Panc1 (cell line): ENCODE measurements at places on chromosomes 3 and 15. TPM values are rescaled to one million over a fixed set of nuclear protein-coding genes. Genes with fewer than 3 reads are reported as not detected.

SEMA4B gene
- 600 TPM for total RNA-seq

TMEM108 gene
- total RNA-seq = 0.41 TPM

GRCh38 chr3:9179826-9180763, 69.4 kb downstream of the SRGAP3 start:
- no peak for DNase-seq

DNA sequence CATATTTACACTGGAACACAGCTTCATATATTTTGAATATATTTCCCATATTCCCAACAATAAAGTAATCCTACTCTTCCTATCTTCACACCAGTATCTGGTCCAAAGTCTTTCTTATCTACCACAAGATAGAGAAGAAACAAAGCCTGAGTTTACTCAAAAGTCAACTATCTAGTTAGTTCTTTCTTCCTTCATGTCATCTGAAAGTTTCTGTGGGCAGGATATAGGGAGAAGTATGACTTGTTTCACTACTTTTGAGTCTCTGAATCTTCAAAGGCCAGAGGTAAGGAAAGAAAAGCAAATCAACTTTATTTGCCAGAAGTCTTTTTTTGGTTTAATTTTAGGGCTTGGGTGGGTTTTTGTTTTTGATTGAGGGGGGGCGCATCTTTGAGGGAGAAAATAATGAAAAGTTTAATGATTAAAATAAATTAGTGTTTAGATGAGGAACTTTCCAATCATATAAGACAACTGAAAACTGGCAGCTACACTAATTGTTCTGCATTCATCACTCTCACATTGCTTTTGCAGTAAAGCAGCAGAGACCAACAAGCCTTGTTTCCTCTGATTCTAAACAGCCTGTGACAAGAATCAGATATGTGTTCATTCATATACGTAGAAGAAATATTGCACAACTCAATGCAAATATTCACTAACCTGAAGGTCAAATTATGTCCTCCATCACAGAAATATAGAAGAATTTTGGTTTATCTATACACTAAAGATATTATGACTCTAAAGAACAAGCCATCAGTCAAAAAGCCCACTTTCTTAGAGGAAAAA, 421.4 kb downstream of the SHQ1 start:
- no peak for DNase-seq

DNA sequence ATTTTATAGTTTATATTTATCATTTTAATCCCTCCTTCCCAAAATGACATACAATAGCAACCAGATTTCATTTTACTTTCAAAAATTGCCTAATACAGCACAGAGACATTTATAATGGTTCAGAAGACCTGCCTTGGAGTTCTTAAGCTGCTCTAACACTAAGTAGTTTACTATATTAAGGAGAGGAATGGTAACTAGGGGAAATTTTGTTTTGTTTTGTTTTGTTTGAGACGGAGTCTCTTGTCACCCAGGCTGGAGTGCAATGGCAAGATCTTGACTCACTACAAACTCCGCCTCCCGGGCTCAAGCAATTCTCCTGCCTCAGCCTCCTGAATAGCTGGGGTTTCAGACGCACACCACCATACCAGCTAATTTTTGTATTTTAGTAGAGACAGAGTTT, 22.8 kb upstream of the CCDC50 start:
- no peak for DNase-seq

DNA sequence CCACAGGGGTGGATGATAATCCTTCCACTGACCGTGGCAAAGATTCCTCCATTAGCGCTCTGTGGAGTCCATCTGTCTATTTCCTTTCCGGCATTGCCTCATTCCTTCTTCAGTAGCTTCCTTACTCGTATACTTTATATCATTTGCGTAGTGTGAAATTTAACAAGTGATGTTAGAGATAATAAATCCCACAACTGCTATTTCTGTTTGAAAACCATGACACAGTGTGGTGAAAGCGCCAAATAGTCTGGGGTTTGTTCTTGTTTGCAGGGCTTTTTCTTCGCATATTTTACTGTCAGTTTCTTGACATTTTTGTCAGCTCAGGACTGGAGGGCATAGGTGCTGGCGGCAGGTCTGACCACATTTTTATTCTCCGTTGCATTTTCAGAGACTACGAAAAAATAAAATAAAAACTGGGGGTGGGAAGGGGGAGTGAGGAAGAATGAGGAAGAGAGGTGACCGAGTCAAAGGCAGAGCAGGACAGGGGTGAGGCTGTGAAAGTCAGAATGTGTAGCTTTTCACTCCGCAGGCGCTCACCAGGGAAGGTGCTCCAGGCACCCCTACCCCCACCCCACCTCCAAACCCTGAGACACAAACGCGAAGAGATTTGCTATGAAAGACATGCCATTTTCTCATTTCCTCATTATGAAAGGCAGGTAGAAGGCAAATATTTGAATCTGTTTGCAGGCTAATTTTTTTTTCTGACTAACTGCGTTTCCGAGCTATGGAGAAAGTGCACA, 965.0 kb downstream of the MCTP2 start:
- no peak for DNase-seq

SLC15A2 gene
- total RNA-seq = 0.41 TPM

SECISBP2L gene
- total RNA-seq = 40.5 TPM

SAMMSON gene
- not detected for total RNA-seq

- no peak for DNase-seq
Measured at GRCh38 chr3:188319569-188319968, 165.6 kb downstream of the LPP start.

- DNase-seq = no peak
Measured at GRCh38 chr3:9196020-9196419, 53.4 kb downstream of the SRGAP3 start.

FEZF2 gene
- total RNA-seq = not detected

DNA sequence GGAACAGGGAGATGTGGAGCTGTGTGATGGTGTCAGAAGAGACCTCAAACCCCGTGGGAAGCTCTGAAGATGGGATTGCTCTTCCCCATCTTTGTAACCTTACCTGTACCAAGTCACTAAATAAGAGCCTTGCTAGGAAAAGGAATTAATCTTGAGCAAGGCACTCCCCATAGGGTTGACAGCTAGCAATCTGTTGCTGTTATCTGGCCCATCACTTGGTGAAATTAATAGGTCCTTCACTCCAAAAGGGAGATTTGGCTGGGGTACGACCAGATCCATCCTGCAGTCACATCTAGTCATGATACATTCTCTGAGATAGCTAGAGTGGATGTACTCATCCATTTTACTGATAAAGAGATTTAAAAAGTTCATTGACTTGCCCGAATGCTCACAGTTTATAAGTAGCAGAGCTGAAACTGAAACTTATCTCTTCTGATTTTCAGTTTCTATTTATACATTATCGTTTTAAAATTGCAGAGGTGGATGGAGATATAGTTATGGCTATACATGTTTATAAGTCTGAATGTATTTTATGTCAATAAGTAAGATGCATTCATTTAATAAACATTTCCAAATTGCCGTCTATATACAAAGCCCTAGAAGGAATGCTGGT, 299.1 kb upstream of the MCTP2 start:
- DNase-seq = no peak

- DNase-seq = no peak
Measured at GRCh38 chr3:63900459-63900858, 11.7 kb downstream of the SCAANT1 start.

DNA sequence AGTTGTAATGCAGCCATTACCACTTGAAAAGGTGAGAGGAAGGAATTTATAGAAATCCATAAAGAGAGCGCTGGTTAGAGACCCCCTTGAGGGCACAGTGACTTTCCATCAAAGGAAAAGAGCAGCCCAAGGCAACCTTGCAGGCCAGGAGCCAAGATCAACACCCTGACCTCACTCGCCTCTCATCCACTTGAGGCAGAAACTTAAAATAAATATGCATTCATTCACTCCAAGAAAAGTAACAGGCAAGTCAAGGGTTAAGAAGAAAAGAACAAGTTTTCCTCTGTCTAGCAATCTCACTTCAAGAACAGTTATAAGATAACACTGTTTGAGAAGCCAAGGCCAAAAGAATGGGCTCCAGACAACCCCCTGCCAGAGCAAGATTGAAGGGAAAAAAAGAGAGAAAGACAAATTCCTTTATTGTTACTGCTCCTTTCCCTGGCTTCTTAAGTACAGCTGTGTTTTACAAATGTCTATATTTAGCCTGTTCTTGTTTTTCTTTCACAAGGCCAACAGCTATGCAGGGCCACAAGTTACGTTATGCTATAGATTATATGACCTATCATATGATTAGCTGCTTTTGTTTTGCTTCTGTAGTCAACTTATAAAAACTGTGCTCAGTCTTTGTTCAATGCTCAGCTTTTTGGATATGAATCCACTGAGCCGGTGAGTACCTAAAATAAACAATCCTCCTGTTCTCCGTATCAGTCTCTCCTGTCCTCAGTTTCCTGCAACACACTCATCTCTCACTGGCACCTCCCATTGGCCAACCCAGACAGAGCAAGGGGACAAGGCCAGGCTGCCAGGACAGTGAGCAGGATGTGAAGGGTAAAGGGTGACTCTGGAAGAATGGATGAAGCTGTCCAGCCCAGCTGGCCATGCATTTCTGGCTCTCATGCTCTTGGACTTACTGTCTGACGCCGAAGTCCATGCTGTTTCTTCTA, 15.8 kb upstream of the SSUH2 start:
- DNase-seq = no peak

CCR8 gene
- not detected for total RNA-seq

DNA sequence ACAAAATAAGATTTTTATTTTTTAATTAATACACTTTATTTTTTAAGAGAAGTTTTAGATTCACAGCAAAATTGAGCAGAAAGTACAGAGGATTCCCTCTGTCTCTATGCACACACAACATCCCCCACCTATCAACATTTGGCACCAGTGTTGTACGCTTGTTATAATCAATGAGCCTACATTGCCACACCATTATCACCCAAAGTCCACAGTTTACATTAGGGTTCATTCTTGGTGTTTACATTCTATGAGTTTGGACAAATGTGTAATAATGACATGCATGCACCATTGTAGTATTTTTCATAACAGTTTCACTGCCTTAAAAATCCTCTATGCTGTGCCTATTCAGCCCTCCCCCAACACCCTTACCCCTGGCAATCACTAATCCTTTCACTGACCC, 51.3 kb upstream of the TTBK2 start:
- no peak for DNase-seq

ADCY5 gene
- 1.4 TPM for total RNA-seq

GRCh38 chr3:160398820-160399124, 253 bp downstream of the IFT80 start:
- no peak for DNase-seq

- DNase-seq = no peak
Measured at GRCh38 chr3:30608598-30608947, 2.2 kb downstream of the TGFBR2 start.

DNA sequence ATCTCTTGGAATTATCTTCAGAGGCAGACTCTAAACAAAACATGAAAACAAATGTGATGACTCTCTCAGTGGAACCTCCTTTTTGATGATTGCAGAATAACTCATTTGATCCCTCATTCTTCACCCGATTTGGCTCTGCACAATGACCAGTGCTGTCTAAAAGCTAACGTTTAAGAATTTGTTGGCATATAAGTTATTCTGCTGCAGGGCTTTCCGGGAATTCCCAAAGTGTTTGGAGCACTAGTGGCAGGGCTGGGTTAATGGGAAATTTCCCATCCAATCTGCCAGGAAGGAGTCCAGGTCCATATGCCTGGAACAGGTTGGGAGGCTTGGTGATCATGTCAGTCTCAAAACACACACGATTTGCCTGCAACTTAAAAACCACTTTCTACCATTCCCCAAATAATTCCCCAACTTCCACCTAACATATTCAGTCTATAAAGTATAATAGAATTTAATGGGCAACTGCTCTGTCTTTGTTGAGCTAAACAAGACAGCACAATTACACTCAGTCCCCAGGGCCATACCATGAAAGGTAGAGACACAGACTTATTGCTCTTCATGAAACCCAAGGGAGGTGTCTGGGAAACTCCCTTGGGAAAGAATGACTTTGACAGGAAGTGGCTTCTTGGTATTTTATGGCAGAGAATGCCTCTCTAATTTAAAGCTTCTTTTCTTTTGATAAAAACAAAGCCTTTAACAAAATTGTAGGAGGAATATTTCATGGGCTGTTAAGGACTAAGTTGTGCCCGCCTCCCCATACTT, 38.0 kb downstream of the ARRDC4 start:
- no peak for DNase-seq

GHRL gene
- total RNA-seq = not detected

GRCh38 chr3:182908471-182908870, 71.9 kb downstream of the DCUN1D1 start:
- DNase-seq = no peak

DNA sequence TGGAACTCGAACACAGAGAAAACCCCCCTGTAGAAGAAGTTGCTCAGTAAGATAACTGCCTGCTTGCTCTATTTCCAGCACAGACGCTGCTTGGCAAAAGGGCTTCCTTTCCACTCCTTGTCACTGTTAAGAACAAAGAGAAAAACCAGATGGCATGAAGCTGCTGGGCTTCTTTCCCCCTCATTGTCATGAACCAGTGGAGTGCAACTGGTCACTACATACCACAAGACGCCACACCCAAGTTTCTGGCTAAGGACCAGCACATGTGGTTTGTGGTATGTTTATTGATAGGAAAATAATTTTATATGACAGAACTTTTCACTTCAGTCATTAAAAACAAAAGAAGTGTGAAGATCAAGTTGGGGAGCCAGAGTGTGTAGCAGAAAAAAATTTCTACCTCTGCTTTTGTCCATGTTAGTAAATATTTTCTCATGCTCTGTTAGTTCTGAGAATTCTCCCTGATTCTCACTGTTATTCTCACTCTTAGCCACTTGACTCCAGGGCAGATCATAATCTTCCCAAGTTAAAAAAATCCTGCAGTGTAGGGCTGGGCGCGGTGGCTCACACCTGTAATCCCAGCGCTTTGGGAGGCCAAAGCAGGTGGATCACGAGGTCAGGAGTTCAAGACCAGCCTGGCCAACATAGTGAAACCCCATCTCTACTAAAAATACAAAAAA, 37.9 kb downstream of the CLK3 start:
- DNase-seq = no peak

- no peak for DNase-seq
Measured at GRCh38 chr3:107994956-107995715, 95.7 kb downstream of the CD47 start.

DNA sequence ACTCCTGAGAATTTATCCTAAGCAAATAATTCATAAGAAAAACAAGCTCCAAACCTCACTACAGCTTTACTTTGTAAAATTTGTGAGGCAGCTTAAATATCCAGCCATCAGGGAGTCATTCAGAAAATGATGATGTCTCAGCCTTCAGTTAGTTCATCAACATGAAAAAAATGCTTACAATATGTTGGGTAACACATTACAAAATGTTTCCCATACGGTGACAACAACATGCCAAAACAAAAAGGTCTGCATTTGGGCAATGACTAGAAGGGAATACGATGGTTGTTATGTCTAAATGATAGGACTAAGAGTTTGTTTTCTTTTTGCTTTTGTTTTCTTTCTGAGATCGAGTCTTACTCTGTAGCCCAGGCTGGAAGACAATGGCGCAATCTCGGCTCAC, 47.0 kb upstream of the CFAP161 start:
- no peak for DNase-seq

DNA sequence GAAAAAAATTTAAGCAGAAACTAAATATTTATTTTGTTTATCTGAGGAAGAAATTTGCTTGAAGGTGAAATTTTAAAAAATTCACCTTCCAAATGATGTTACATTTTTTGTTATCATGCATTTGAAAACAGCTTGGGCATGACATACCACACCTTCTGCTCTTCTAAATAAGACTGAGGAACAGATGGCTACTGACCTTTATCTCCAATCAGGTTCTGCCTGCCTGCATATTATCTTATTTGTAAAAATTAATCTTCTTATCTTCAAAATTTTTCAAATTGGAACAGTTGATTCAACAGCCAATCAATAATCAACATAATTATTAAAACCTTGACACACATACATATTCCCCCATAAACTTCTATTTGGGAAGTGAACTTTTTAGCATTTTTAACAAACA, 641.8 kb upstream of the ZNF385D start:
- no peak for DNase-seq

CHRNA3 gene
- total RNA-seq = 0.31 TPM
